ENCODE measurements at places on chromosomes 16 and 17.
A peak's percentile ranks its signal among the peaks of the same experiment; 100 is the strongest.

- peak; percentile 8 for DNase-seq
Observed at GRCh38 chr17:17236295-17237025, 508 bp downstream of the FLCN start.

DNA sequence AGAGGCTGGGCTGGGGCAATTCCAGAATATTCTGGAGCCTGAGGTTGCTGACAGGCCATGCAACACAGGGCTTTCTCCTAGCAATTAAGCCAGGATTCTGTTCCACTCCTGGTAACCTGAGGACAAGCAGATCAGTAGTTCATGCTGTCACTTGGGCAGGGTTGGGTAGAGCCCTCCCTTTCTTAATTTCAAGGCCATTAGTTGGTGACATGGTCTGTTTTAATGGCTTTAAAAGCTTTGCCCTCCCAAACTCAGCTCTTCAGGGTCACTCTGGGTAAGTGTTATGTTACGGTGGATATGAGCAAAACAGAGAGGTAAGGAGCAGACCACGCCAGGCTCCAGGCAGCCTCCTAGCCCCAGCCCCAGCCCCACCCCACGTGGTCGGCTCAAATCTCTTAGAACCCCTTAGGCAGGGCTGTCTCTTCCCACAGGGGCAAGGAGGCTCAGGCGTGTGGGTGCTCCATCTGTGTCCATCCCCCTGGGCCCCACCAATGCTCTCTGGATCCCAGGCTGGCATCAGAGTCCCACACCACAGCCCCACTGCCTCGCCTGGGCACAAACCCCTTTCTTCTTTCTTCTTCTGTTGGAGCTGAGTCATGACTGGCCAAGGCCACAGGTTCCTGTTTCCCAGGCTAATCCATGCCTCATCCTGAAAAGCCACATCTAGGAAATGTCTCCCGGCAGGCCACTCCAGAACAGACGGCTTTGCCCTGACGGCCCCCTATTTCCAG lies 27.5 kb downstream of the CEP295NL start:
- no peak for DNase-seq

- DNase-seq: no peak
Observed at GRCh38 chr17:67931227-67931626, 65.0 kb downstream of the C17orf58 start.

GRCh38 chr17:78381601-78382232 lies 3.3 kb downstream of the PGS1 start:
- no peak for DNase-seq

- no peak for DNase-seq
Observed at GRCh38 chr17:64273006-64273405, 9.9 kb upstream of the TEX2 start.

GRCh38 chr17:13036751-13037150 lies 18.9 kb upstream of the ELAC2 start:
- DNase-seq: no peak

DNA sequence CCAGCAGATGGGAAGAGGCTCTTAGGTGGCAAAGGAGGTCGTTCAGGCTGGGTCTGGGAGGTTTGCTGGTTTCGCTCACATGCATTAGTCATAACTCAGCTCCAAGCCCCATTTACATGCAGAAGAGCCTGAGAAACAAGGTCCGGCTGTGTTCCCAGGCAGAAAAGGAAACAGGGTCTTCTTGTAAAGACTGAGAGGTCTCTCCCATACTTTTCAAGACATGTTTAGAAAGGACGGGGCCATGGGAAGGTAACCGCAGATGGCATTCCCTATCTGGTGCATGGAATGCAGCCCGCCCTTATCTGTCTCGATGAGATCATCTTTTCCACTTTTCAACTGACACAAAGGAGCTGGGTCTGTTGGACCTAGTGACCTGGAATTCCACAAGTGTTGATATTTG lies 389.0 kb upstream of the CDH11 start:
- DNase-seq: no peak

DNA sequence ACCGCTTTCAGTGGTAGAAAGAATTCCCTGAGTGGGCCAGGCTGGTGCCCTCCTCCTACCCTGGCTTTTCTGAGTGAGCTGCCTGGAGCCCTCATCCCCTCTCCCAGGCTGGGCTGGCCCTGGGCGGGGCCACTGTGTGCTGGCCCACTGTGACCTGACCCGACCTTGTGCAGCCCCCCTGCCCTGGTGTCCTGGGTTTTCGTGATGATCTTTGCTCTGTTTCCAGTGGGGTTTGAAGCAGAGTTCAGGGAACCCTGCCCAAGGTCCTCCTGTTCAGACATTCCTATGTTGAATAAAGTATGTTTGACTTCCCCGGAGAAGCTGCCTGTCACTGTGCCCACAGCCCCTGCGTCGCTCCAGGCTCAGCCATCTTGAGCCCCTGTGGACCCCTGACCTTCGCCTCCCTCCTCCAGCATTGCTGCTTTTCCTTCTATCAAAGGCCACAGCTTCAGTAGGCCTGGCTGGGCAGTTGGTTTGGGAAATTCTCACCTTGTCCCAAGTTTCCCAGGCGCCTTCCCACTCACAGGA lies 13.7 kb upstream of the NAGLU start:
- no peak for DNase-seq

DNA sequence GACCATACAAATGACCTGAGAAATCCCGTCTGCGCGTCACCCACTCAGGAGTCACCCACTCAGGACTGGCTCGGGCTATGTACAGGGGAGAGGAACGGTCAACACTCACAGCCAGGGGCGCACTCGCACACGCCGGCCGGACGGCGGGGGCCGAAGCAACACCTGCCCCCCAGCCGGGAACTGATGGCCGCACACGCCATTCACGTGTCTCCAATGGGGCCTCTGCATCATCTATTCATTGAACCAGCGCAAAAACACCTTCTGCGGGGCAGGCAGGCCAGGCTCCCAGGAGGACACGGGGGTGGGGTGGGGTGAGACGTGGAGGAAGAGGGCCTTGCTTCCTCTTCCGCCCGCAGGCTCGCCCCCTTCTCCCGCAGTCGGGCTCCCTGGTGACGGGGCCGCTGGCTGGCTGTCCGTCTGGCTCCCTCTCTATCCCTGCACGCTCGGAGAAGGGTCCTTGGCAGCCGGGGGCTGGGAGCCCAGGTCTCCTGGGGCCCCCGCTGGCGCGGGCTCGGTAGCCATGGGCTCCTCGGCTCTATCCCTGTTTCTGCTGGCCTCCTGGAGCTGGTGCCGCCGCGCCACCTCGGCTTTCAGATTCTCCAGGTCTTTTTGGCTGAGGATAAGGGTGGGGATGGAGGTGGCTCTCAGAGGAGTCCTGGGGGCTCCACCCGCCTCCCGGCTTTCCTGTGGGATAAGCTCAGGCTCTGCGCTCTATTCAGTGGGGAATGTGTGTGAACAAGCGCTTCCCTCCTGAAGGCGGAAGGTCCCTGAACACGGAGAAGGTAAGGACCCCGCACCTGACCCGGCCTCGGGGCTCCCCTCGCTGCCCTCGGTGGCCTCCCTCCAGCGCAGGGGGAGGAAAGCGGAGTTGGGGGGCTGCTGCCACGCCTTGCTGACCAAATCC lies 21.1 kb downstream of the CLUH start:
- no peak for DNase-seq

- no peak for DNase-seq
Observed at GRCh38 chr17:44842748-44843147, 4.9 kb upstream of the HIGD1B start.

DNA sequence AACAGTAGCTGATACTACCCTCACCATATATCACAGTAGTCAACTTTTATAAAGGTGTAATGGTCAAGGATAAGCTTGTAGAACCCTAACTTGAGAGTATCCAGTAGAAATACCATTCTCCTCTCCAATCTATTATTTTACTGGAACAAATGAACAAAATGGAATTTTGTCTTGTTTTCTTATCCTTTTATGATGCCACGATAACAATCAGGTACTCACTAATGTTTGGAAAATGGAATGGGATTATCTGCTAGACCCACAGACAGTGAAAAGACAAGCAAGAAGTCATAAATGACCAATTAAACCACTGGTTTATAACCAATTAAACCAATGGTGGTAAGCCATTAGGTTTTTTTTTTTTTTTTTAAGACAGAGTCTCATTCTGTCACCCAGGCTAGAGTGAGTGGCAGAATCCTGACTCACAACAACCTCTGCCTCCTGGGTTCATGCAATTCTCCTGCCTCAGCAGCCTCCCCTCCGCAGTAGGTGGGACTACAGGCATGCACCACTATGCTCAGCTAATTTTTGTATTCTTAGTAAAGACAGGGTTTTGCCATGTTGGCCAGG lies 10.4 kb downstream of the GPATCH8 start:
- DNase-seq: no peak

GRCh38 chr16:11234884-11235702 lies 20.9 kb downstream of the SOCS1 start:
- no peak for DNase-seq
